ENCODE measurements at places on chromosomes 11 and 22. TPM values are rescaled to one million over a fixed set of nuclear protein-coding genes. Genes with fewer than 3 reads are reported as not detected.
A peak's percentile ranks its signal among the peaks of the same experiment; 100 is the strongest.

Gene UBASH3B
- 17.9 TPM for total RNA-seq

DNA sequence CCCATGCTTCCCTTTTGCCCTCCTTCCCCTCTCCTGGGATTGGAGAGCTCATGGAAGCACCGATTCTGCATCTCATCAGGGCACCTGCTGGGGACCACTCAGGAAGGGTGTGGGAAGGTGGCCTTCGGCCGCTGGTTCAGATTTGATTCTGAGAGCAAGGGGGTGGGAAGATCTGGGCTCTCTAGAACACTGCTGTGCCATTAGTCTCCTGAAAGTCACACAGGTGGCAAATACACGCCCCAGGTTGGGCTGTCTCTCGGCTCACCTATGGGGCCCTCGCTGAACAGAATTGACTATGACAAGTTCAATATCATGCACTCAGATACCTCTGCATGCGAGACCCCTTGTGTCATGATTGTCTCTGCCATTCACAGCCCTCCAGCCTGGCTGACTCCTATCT lies 12.8 kb upstream of the APOBEC3A start:
- H3K4me1 ChIP-seq = peaks cover 42% of the 10 kb centered on the region
- no peak for DNase-seq
- H3K36me3 ChIP-seq = no peaks in the 10 kb centered on the region
- no peak overlapping the region for H3K27ac ChIP-seq

Gene ROBO4
- total RNA-seq = not detected

Gene RAB30
- total RNA-seq = 15.2 TPM

GRCh38 chr22:42683578-42684283 lies 34.5 kb upstream of the CYB5R3 start:
- H3K27ac ChIP-seq = no peak overlapping the region
- DNase-seq = no peak
- no peaks in the 10 kb centered on the region for H3K4me1 ChIP-seq

Gene RASSF10
- not detected for total RNA-seq

GRCh38 chr11:65083134-65083833 lies 556 bp downstream of the CDCA5 start:
- H3K27me3 ChIP-seq = no peaks in the 10 kb centered on the region
- H3K27ac ChIP-seq = peak overlapping the region; percentile 97
- H3K36me3 ChIP-seq = peaks cover 34% of the 10 kb centered on the region
- no peak for DNase-seq
- peak overlapping the region; percentile 98 for H3K4me3 ChIP-seq

DNA sequence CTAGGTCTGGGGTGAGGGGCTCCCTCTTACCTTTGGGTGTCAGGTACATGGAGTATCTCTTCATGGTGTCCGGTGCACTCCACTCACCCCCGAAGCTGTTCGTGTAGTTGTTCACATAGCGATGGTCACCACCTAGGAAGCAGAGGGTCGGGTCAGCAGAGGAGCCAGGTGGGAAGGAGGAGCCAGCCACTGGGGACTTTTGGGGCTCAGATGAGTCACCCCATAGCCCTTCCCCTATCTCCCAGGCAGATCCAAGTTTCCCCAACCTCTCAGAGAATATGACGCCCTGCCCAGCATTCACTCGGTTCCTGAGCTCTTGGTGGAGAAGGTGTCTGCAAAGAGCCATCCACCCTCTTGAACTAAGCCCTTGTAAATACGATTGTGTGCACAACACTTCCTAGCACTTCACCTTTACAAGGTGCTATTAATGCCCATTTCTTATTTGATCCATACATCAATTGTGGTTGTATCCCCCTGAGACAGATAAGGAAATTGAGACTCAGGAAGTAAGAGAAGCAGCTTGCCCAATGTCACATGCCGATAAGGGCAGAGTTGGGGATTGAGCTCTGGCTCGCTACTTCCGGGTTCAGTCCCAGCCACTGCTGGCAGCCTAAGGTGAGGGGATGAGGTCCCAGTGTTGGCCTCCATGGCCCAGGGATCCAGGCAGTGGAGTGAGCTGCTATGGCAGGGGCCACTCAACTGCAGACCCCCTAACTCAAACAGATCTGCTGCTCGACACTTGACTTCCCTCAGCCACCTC lies 14.8 kb downstream of the TRIM29 start:
- no peak overlapping the region for H3K4me3 ChIP-seq
- DNase-seq = no peak
- no peak overlapping the region for H3K27ac ChIP-seq
- no peaks in the 10 kb centered on the region for H3K27me3 ChIP-seq

DNA sequence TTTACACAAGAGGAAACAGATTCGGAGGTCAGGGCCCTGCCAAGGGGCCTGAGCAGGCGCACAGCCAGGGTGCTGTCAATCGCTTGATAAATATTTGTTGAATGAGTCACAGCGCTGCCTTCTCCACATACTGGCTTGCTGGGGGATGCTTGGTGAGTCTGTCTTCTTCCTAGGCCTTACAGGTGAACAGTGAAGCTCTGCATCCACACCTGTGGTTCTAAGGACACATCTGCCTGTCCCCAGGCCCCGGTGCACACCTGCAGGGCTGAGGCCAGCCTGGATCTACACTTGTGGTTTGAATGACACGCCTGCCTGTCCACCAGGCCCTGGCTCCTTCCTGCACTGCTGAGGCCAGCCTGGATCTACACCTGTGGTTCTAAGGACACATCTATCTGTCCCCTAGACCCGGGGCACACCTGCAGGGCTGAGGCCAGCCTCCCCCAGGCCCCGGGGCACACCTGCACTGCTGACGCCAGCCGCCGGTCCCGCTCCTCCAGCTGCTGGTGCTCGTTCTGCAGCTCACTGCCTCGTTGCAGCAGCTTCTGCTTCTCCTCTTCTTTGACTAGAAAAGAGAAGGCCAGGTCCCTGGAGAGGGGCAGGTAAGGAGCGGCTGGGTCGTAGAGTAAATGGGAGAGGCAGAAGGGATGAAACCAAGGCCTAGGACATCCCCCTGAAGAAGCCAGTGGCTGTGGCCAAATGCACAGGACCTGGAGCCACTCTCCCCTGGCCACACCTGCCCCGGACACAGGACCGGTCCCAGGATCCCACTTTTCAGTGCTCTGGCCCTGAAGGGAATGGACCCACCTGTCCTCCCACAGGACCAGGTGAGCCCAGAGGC lies 124.6 kb downstream of the PHF21B start:
- H3K4me1 ChIP-seq = no peaks in the 10 kb centered on the region
- H3K27ac ChIP-seq = no peak overlapping the region
- no peak for DNase-seq
- H3K4me3 ChIP-seq = no peak overlapping the region
- no peaks in the 10 kb centered on the region for H3K27me3 ChIP-seq
- H3K36me3 ChIP-seq = no peaks in the 10 kb centered on the region

DNA sequence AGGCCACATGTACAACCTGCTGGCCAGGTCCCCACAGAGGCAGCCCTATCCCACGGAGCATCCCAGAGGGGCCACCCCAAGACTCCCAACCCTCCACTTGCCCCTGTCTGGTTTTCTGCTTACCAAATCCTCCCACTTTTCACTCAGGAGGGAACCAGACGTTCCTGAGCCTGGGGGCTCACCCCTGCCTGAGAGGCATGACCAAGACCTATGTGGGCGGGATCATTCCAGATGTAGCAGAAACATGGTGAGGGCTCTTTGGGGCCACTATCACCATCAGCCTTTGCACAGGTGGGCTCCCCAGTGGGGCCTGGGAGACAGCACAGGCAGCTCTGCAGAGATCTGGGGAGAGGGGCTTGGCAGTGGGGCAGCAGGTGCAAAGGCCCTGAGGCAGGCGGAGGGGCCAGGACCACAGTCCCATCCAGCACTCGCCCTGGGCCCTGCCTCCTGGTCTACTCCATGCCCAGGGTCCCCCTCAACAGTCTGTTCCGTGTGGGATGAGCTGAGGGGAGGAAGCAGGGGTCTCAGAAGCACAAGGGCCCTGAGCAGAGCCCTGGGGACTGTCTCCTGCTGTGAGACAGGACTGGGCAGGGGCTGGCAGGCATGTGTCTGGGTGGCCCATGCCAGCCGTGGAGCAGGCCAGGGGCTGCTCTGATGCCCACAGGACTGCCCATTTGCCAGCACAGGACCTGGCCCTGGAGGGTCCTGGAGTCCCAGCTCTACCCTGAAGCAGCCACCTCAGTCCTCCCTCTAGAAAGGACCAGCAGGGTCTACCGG lies 9.4 kb downstream of the PIM3 start:
- H3K4me3 ChIP-seq = no peak overlapping the region
- peaks cover 2% of the 10 kb centered on the region for H3K36me3 ChIP-seq
- peaks cover 22% of the 10 kb centered on the region for H3K4me1 ChIP-seq
- peak overlapping the region; percentile 92 for H3K27ac ChIP-seq

DNA sequence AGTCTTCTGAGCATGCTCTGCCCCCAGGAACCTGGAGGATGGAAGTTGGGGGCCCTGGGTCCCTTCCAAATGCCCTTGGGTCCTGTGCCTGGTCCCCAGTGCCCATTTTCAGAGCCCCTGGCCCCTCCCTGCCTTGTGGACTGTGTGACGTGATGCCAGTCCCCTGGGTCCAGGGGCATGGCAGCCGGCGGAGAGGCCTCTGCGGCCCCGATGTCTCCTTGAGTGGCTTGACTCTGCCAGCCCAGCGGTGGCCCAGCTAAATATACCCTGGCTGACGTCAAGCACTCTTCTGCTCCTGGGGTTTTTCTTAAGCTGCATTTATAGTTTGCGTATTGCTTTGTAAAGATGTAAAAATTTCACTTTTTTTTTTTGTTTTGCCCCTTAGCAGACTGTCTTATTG lies 35.2 kb upstream of the PARVG start:
- DNase-seq = no peak
- H3K4me3 ChIP-seq = no peak overlapping the region
- H3K36me3 ChIP-seq = peaks cover 4% of the 10 kb centered on the region

- no peak overlapping the region for H3K27ac ChIP-seq
- no peak for DNase-seq
- H3K36me3 ChIP-seq = peaks cover 4% of the 10 kb centered on the region
- H3K27me3 ChIP-seq = peaks cover 5% of the 10 kb centered on the region
- peak overlapping the region; percentile 63 for H3K4me3 ChIP-seq
Observed at GRCh38 chr11:121426476-121427399, 25.4 kb upstream of the SORL1 start.

Gene POTEH
- not detected for total RNA-seq

DNA sequence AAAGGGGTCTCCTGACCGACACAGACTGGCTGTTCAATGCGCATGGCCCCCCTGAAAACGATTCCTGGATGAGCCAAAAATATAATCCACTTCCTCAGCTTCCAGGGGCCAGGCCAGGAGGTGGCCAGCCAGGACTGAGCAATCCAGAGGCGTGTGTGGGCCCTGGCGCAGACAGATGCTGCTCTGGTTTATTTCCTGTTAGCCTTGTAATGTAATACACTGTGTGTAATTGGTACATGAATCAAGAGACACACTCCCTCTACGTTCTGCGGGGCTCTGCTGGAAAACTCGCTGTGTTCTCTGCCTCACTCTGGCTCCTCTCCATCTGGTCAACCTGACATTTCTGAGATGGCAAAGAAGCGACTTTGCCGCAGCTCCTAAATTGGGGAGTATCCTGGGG lies 26.3 kb upstream of the ISX start:
- H3K4me1 ChIP-seq = no peaks in the 10 kb centered on the region
- no peaks in the 10 kb centered on the region for H3K36me3 ChIP-seq
- no peak overlapping the region for H3K27ac ChIP-seq
- H3K4me3 ChIP-seq = no peak overlapping the region
- no peak for DNase-seq
- H3K27me3 ChIP-seq = peaks cover 4% of the 10 kb centered on the region

Gene OR5B21
- not detected for total RNA-seq

- DNase-seq = no peak
- H3K27me3 ChIP-seq = peaks cover 5% of the 10 kb centered on the region
- no peak overlapping the region for H3K4me3 ChIP-seq
- peak overlapping the region; percentile 29 for H3K27ac ChIP-seq
Observed at GRCh38 chr22:24421428-24421931, 5.9 kb upstream of the ADORA2A start.

DNA sequence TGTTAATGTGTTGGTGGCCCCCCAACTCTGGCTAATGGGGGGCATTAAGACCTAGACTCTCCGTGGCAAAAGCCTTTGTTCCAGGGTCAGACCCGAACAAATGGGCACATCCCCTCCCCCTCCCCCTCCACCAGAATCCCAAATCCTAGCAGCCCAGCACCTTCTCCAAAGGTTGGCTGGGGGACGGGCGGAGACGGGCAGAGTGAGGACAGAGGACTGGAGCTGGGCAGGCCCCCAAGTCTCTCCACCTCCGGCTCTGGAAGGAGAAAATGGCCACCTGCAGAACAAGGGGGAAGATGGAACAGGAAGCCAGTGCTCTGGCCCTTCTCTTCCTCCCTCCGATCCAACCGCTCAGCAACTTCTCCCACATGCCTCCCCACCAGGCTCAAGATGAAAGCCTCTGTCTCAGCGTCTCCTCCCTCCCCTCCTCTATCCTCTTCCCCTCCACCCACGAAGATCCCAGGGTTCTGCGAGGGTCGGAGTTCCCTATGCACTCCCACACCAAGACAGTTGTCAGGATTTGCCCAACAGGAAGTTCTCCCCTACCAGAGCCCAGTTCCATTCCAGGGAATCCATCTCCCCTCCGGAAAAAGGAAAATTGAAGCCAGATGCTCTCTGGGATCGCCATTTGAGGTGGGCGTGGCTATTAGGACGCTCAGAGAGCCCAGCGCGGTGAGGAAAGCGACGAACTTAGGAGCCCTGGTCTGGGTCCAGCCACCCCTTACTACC lies 20.1 kb downstream of the ADA2 start:
- H3K27me3 ChIP-seq = no peaks in the 10 kb centered on the region
- DNase-seq = no peak
- H3K4me3 ChIP-seq = no peak overlapping the region
- no peak overlapping the region for H3K27ac ChIP-seq
- H3K4me1 ChIP-seq = no peaks in the 10 kb centered on the region
- H3K36me3 ChIP-seq = peaks cover 22% of the 10 kb centered on the region

- no peaks in the 10 kb centered on the region for H3K4me1 ChIP-seq
- no peak overlapping the region for H3K4me3 ChIP-seq
- peaks cover 26% of the 10 kb centered on the region for H3K27me3 ChIP-seq
- no peak for DNase-seq
- H3K27ac ChIP-seq = no peak overlapping the region
- no peaks in the 10 kb centered on the region for H3K36me3 ChIP-seq
Observed at GRCh38 chr11:125175896-125176575, 11.5 kb downstream of the PKNOX2 start.

GRCh38 chr22:20464096-20464614 lies 26.5 kb upstream of the SCARF2 start:
- no peaks in the 10 kb centered on the region for H3K27me3 ChIP-seq
- DNase-seq = peak; percentile 64
- H3K36me3 ChIP-seq = peaks cover 13% of the 10 kb centered on the region
- H3K4me3 ChIP-seq = peak overlapping the region; percentile 62

DNA sequence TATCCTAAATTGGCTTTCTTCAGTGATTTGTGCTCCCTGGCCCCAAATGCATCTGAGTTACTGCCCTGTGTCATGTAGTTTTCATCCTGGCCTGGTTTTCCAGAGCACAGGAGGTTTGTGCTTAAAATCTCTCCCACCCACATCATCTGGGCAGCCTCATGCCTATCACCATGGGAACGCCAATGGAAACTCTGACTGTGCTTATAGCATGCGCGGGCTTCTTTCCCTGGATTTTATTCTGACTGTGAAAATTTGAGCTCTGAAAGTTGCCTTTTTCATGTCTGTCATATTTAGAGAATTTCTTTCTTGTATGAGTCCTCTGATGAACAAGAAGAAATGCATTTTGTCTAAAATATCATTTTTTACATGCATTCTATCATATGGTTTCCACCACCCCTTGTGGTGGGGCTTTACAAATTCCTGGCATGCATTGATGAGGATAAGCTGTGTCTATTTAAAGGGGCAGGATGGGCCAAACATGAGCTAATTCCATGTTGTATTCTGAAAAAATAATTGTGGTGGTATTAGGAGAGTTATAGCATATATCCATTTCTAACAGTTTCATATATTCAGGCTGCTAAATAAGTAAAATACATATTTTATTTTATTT lies 55.1 kb downstream of the IRAG1 start:
- no peaks in the 10 kb centered on the region for H3K4me1 ChIP-seq
- no peak overlapping the region for H3K4me3 ChIP-seq
- H3K36me3 ChIP-seq = no peaks in the 10 kb centered on the region
- peaks cover 5% of the 10 kb centered on the region for H3K27me3 ChIP-seq
- DNase-seq = no peak

Gene ZNF74
- 15.2 TPM for total RNA-seq

Gene C2CD3
- total RNA-seq = 46.5 TPM
